ENCODE measurements at places on chromosomes 13 and 19.
A peak's percentile ranks its signal among the peaks of the same experiment; 100 is the strongest.

DNA sequence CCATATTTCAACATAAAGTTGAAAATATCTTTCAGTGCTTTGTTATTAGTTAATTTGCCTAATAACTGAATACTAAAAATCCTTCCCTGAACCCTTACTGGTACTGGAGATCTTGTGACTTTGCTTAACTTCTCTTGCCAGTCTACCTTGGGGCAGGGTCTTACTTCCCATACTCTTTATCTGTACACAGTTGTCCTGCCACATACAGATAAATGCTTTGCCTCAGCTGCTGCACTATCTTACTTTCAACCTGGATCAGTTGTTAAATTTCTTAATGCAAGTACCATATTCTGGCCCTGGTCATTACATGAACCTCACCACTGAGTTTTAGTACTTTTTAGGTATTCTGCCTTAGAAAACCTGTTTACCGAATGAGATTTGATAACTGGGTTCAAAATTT is 107.6 kb downstream of the PIBF1 start:
- DNase-seq: no peak

GRCh38 chr19:54484451-54484850 is 11.4 kb upstream of the CDC42EP5 start:
- DNase-seq: no peak

GRCh38 chr13:44266305-44266704 is 107.3 kb upstream of the SERP2 start:
- DNase-seq: no peak

DNA sequence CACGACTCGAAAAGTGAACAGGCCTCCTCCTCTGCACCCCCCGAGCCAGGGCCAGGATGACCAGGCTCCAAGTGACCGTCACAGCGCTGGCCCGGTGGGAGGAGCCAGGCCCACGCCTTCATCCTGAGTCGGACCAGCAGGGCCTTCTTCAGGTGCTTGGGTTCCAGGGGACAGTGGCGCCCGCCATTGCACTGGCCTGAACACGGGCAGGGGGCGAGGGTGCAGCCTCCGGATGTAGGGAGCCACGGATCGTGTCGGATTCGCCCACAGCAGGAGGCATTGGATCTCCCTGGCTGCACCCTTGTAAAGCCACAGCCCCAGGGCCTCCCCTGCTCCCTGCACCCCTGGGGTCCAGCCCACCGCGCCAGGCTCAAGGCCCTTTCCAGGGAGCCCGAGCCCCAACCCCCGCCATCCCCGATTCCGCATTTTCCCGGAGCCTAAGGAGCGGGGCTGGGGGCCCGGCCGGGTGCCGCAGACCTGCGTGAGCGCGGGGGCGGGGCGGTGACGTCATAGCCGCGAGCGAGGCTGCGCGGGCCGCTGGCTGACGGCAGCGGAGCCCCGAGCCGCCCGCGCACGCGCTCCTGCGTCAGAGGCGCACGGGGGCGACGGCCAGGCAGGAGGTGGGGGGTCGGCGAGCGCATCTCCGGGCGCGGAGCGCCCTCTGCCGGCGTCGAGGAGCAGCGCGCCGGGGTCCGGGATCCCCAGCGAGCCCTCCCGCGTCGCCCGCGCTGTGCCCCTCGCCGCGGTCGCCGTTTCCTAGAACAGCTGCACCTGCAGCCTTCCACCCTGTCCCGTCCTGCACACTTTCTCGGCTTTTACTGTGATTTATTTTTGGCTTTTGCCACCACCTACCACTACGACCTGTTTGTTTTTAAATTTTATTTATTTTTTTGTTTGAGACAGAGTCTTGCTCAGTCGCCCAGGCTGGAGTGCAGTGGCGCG is 1.5 kb upstream of the ATP5F1D start:
- DNase-seq: peak; percentile 86

DNA sequence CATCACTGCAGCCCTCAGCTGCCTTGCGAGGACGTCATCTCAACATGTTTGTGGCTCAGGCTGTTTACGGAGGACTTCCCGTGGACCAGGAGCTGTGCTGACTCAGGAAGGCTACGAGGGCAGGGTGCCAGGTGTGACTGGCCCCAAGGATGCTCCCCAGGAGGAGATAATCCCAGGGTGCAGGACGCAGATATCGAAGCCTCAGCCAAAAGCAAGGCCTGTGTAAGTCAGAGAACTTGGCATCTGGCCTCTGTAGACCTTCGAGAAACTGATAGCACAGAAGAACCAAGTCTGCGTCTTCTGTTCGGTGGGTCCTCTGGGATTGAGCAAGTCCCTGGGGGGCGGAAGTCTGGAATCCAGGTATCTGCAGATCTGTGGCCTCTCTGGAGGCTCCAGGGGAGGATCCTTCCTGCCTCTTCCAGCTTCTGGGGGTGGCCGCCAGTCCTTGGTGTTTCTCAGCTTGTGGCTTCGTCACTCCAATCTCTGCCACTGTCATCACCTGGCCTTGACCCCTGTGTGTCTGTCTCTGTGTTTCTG is 2.6 kb upstream of the DOHH start:
- peak; percentile 25 for DNase-seq

DNA sequence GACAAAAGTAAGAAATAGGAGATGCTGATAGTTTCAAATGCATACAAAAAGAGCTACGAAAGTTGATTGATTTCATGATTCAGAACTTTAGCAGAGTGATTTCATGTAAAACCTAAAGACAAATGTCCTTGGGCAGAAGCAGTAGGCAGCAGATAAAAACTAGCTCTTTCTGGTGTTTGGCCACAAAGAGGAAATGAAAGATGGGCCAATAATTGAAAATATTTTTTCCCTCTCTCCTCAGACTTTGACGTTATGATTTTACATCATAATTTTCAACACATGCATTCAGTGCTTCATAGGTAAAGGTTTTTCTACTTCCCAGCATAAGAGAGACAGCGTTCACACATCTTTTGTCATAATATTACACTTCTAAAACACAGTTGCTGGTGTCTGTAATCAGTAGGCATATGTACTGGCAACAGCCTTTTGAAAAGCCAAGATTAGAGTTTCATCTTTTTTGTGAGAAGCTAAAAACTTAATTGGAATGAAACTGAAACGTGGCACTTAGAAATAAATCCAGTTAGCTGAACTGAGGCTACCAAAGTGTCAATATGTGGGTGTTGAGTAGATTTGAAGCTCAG is 9.3 kb downstream of the SCEL start:
- no peak for DNase-seq

GRCh38 chr19:11481534-11482383 is 913 bp upstream of the ELAVL3 start:
- peak; percentile 90 for DNase-seq

DNA sequence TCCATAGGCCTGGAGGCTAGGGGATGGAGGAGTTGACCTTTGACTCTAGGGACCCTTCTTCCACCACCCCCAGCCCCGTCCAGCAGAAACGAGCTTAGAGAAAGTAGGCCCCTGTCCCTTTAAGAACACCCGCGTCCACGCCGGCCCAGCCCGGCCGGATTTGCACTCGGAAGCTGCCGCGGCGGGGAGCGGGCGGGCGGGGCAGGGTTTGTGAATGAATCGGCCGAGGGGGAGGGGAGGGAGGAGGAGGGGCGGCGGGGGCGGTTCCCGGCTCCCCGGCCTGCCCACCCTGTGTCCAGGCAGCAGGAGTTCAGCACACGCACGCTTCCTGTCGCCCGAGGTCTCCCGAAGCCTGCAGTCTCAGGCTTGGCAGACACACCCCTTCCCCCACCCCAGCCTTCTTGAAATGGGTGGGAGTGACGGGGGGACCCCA is 1.5 kb downstream of the UNC13A start:
- DNase-seq: no peak

DNA sequence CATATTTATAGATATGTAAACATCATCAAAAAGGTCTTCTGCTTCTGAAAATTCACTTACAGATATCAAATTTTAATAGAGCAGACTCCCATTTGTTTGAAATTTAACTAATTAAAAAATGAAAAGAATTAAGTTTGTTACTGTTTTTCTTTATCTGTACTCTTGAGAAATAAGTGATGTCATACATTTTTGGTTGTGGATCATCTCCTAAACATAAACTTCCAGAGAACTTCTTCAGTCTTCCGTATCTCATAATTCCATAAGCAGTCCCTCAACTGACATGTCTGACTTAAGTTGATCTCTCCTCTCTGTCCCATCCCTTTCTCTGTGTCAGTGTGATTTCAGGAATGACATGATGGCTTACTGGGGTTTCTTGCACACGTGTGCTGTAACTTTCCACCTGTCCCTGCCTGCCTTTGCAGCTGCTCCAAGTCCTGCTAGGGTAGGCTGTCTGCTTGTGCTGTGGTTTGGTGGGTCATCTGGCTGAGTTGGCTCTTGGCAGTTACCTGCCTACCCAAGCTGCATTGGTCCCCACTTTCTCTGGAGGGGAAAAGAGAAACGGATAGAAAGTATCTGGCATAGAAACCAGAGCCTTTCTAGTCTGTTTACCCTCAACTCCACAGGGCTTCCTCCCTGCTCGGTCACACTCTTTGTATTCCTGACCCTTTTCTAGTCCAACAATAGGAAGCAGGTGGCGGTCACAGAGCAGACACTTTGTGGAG is 127.1 kb downstream of the GGACT start:
- peak; percentile 47 for DNase-seq

DNA sequence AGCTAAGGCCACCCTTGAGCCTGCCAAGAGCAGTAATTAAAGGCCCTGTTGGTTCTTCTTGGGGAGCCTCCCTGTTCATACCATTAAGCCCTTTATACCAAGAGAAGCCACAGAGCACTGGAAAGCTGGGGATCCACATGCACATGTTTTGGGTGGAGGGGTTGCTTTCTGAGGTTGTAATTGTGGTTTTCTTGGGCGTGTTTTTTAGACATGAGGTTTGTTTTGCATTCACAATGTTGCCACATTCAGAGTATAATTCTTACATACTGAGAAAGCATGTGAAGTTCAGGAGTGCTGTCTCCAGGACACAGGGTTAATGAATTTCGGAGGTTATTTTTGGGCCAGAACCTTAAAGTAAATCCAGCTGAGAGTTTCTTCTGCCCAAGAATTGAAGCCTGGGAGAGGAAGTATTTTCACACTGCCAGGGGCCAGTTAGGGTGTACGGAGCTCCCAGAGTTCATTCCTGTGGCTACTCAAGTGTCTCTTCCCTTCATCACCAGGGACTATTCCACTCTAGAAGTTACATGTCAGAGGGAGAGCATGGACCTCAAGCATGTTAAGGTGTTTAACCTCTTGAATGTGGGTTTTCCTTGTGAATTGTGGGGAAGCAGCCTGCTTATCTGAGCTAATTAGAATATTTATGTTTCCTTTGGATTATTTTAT is 37.0 kb downstream of the ZNF136 start:
- DNase-seq: no peak
